Kidney (tissue), 22 donors: ENCODE measurements at places on chromosomes 3 and 15. TPM values are rescaled to one million over a fixed set of nuclear protein-coding genes. Genes with fewer than 3 reads are reported as not detected.
A peak's percentile ranks its signal among the peaks of the same experiment; 100 is the strongest.

- DNase-seq = no peak
Observed at GRCh38 chr3:69364354-69364753, 21.5 kb downstream of the FRMD4B start.

- DNase-seq = no peak
Observed at GRCh38 chr3:17882981-17883380, 140.6 kb upstream of the TBC1D5 start.

DNA sequence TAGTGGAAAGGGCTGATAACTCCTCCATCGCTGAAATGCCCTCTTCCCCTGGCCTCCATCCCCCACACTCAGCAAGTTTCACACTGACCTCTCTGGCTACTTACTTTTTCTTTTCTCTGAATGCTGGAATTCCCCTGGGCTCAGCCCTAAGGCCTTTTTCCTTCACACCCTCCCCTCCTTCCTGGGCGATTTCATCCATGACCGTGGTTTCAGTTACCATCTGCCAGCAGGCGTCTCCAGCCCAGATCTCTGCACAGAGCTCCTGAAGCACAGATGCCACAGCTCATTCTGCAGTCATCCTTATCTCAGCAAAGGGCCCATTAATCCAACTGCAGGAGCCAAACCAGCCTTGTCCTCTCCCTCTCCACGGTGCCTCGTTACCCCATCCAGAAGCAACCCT is 114.0 kb downstream of the RFTN1 start:
- DNase-seq = peak; percentile 85

- peak; percentile 7 for DNase-seq
Observed at GRCh38 chr15:45637141-45637540, 2.3 kb downstream of the SQOR start.

GRCh38 chr3:21729888-21730459 is 21.0 kb downstream of the ZNF385D start:
- no peak for DNase-seq

GRCh38 chr3:103365467-103365866 is 930.7 kb downstream of the ZPLD1 start:
- DNase-seq = no peak

DNA sequence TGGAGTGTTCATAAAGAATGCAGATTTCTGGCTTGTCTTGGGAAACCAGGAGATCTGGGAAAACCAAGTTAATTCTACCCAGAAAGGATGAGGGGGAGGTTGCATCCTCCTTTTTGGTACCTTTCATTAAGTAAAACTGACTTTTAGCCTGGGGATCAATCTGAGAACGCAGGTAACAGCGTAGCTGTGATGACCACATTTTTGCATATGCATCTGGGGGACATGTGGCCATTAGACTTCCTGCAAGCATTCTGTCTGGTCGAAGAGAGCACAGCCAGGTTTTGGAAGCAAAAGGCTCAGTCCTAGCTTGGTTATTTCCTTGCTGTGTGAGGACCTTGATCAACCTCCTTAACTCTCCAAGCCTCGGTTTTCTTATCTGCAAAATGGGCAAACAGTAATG is 145.2 kb downstream of the SHQ1 start:
- no peak for DNase-seq

- DNase-seq = no peak
Observed at GRCh38 chr3:190495354-190495753, 18.5 kb upstream of the IL1RAP start.

DNA sequence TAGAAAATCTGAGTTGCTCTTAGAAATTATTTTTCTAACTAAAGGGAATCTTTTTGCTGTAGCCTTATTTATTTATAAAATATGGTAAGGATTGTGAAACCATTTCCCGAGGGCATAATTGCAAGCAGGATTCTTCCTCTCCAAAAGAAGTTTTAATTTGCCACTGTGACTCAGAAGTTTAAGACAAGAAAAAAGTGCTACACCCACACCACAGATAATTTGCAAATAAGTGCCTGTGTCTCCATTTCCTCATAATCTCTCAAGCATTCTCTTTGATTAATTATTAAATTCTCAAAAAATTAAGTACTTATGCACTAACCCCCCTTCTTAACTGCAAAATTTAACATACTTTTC is 43.6 kb downstream of the RASA2 start:
- no peak for DNase-seq

DNA sequence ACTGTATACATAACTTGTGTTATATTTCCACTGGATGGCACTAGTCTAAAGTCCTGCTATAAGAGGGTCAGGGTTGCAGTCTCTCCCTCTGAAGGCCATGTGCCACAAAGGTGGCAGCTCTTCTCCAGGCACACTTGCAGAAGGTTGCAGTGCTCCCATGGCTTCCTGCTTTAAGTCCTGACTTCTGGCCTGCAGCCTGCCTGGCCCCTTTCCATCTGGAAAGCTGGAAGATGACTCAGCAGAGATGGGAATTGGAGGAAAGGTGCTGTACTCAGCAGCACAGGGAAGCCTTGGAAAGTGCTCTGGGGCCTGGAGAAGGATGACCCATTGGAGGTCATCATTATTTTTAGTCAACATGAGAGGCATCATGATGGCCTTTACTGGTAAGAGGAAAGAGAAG is 40.9 kb upstream of the MRPL3 start:
- peak; percentile 20 for DNase-seq

DNA sequence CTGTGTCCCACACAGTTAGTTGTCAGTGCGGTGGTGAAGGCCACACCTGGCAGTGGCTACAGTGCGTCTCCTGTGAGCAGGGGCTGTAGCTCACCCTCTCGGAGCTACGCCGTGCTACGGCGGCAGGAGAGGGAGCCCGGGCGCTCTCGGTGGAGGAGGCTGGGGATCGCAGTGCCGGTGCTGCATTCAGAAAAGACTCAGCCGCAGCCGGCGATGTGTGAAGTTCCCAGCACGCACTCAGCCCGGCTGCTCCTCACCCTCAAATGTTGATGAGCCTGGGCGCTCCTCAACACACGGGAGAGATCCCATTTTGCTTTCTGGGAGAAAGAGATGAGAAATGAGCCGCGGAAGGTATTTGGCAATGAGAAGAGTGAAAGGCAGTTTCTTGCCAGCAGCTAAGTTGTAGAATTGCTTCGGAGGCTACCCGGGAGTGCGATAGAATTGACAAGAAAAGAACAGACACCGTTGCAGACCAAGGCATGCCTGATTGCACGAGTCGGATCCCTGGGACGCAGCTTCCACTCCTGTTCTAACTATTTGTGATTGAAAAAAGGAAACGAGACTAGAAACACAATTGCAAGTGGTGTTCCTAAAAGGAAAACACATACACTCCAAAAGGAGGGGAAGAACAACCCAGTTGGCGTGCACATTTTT is at the start of gene UNC13C:
Gene UNC13C (plus strand): TSS at position 189 of the 654 bp plus-strand sequence. CDS start 34,463 bp downstream, outside the sequence.
- peak; percentile 58 for DNase-seq

DNA sequence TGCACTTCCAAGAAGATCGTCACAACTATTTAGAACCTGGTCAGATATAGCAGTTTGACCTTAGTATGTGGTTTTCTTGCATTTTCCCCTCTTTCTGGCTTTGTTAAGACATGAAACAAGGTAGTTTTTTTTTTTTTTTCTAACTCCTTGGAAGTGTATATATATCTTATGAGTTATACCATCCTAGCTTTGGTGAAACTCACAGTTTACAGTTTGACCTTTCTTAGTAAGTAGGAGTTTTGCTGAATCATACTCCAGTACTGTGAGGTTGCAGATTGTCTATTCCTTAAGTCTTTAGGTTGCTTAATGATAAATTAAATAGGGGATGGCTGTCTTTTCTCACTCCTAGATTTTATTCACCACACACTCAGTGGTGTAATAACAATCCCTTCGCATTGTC is 325.0 kb downstream of the RBMS3 start:
- DNase-seq = no peak

- DNase-seq = no peak
Observed at GRCh38 chr3:196198771-196199753, 12.1 kb downstream of the ZDHHC19 start.

GRCh38 chr15:62907275-62907674 is 135.3 kb upstream of the TPM1 start:
- no peak for DNase-seq

- DNase-seq = no peak
Observed at GRCh38 chr3:163548015-163548414, 1530.3 kb downstream of the SI start.

The TRH gene
- polyA plus RNA-seq = not detected

The CELF6 gene
- polyA plus RNA-seq = 3.8 TPM

The ADAMTS7 gene
- 0.82 TPM for polyA plus RNA-seq

The GPD1L gene
- 31.1 TPM for polyA plus RNA-seq

The A4GNT gene
- polyA plus RNA-seq = not detected

The STRA6 gene
- polyA plus RNA-seq = 31.9 TPM
